ENCODE measurements at places on chromosomes 2 and 18. TPM values are rescaled to one million over a fixed set of nuclear protein-coding genes. Genes with fewer than 3 reads are reported as not detected.

Gene CYTIP
- 12.5 TPM for total RNA-seq

DNA sequence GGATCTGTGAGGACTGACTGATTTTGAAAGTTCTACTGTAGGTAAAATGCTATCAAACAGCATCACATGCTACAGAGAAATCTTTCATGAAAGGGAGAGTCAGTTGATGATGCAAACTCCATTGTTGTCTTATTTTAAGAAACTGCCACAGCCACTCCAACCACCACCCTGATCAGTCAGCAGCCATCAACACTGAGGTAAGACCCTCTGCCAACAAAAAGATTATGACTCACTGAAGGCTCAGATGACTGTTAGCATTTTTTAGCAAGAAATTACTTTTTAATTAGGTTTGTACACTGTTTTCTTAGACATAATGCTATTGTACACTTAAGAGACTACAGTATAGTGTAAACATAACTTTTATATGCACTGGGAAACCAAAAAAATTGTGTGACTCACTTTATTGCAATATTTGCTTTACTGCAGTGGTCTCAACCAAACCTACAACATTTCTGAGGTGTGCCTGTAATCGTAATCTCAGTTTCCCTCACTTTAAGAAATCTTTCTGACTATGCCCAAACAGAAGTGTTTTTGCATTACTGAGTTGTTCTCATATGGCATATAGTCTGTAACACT is 42.8 kb downstream of the METTL8 start:
- no peak overlapping the region for H3K4me3 ChIP-seq
- no peak for DNase-seq
- H3K27ac ChIP-seq, result no peak overlapping the region
- no peaks in the 10 kb centered on the region for H3K4me1 ChIP-seq

- H3K27me3 ChIP-seq, result no peaks in the 10 kb centered on the region
- DNase-seq, result no peak
- H3K36me3 ChIP-seq, result peaks cover 13% of the 10 kb centered on the region
- H3K27ac ChIP-seq, result no peak overlapping the region
- no peak overlapping the region for H3K4me3 ChIP-seq
Observed at GRCh38 chr2:196992466-196992865, 66.0 kb upstream of the PGAP1 start.

GRCh38 chr2:27977731-27978312 is 87.3 kb downstream of the BABAM2 start:
- peaks cover 6% of the 10 kb centered on the region for H3K4me1 ChIP-seq
- no peak overlapping the region for H3K4me3 ChIP-seq
- no peak for DNase-seq

GRCh38 chr2:29480426-29480825 is 365.2 kb downstream of the CLIP4 start:
- no peak overlapping the region for H3K27ac ChIP-seq
- DNase-seq, result no peak
- H3K27me3 ChIP-seq, result no peaks in the 10 kb centered on the region
- H3K4me1 ChIP-seq, result no peaks in the 10 kb centered on the region
- H3K4me3 ChIP-seq, result no peak overlapping the region

- no peak overlapping the region for H3K27ac ChIP-seq
- H3K36me3 ChIP-seq, result no peaks in the 10 kb centered on the region
- H3K4me1 ChIP-seq, result no peaks in the 10 kb centered on the region
- no peak overlapping the region for H3K4me3 ChIP-seq
Observed at GRCh38 chr18:73614812-73615211, 532.8 kb downstream of the FBXO15 start.

DNA sequence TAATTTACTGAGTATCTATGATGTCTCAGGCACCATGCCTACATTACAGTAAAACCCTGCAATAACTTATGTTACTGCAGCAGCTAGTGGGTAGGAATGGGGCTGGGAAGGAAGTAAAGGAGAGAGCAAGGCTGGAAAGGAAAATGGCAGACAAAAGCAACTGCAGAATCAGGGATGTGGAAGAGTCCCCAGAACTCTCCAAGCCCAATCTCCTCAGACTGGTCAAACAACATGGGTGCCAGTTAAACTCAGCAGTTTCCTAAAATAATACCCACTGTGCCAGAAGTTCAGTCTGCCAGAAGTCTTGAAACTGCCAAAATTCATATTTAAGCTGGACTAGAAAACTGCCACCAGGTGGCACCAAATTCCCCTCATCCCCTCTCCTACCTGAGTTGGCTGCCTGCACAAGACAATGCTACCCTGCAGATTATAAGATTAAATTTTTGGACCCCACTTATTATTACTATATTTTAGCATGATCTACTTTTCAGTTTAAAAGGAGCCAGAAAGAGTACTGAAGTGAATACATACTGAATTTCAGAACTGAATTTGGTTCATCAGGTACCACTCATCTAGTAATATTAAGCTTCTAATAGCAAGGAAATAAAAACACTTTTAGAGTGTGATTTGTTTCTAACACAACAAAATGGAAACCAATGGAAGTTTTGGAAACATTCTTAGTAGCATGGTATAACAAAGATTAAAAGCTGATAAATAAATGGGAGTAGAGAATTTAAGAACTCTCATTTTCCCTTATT is 86.8 kb upstream of the DNER start:
- H3K36me3 ChIP-seq, result no peaks in the 10 kb centered on the region
- no peak for DNase-seq
- no peak overlapping the region for H3K4me3 ChIP-seq
- no peak overlapping the region for H3K27ac ChIP-seq
